AG20443 (cell line): ENCODE measurements at places on chromosomes 2 and 18.

DNA sequence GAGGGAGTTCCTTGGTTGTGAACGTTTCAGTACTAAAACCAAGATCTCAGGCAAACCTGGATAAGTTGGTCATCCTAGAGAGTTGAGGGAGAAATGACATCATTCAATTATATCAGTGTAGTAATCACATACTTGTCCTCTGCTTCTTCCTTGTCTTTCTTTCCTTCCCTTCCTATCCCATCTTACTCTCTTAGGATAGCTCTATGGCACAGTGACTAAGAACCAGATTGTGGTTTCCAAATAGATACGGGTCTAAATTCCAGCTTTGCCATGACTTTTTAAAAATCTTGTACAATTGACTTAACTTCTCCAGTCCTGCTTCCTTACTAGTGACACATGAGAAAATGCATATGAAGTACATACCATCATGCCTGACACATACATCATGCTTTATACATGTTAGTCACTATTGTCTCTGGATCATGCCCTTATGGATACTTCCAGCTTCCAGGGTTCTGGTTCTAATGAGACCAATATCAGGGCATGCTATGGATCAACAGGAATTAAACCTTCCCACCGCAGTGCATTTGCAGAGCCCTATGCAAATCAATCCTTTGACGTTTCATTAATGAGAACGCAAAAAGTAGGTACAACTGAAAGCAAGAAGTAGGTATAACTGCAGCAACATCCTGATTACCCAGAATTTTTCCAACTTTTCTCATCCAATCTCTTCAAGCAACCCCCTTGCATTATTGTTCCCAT is 168.0 kb upstream of the KLF7 start:
- DNase-seq: no peak

DNA sequence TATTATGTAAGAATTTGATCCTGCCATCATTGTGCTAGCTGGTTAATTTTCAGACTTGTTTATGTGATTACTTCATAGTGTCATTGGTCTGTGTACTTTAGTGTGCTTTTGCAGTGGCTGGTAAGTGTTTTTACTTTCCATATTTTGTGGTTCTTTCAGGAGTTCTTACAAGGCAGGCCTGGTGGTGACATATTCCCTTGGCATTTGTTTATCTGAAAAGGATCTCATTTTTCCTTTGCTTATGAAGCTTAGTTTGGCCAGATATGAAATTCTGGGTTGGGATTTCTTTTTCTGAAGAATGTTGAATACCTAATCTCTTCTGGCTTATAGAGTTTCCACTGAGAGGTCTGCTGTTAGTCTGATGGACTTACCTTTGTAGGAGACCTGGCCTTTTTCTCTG is 72.8 kb upstream of the MC4R start:
- DNase-seq: no peak

DNA sequence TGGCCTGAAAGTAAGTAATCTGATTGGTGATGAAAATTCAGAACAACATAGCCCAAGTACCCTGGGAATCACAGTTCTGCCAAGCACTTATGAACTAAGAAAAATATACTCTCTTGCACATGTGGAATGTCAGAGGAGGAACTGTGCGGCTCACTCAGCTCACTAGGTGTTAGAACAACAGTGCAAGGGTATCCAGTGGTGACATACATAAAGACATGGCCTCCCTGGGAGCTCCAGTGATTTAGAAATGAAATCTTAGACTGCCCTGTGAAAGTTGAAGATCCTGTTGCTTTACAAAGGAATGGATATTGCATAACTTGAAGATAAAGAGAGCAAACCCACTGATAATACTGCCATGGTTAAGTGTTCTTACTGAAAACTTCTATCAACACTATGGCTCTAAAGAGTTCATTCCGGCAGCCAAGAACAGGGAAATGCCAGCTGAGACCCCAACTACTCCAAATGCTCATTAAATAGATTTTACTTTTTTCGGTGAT is 246.2 kb downstream of the ARHGAP15 start:
- DNase-seq: no peak

- peak; percentile 34 for DNase-seq
These were observed 29.0 kb downstream of the GRHL1 start for GRCh38 chr2:9980520-9980919.

GRCh38 chr2:168494190-168494711 is 38.2 kb downstream of the CERS6 start:
- no peak for DNase-seq

- no peak for DNase-seq
These were observed 5.4 kb upstream of the RNASEH1 start for GRCh38 chr2:3563521-3563976.

DNA sequence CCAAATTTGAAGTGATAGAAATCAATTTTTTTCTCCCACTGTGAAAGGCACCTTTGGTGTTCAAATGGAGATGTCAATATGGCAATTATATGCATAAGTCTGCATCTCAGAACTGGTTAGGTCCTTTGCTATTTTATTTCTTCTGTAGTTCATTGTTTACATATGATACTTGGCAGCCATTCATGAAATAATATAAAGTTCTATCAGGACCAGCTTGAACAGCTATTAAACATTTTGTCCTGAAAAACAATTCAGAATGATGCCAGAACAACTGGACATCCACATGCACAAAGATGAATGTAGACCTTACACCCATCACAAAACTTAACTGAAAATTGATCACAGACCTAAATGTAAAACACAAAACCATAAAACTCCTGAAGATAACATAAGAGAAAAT is 41.8 kb upstream of the ARHGAP28 start:
- DNase-seq: no peak

GRCh38 chr2:168157070-168157469 is 90.3 kb downstream of the STK39 start:
- no peak for DNase-seq

- DNase-seq: no peak
These were observed 146.3 kb downstream of the TMX3 start for GRCh38 chr18:68568364-68569155.

DNA sequence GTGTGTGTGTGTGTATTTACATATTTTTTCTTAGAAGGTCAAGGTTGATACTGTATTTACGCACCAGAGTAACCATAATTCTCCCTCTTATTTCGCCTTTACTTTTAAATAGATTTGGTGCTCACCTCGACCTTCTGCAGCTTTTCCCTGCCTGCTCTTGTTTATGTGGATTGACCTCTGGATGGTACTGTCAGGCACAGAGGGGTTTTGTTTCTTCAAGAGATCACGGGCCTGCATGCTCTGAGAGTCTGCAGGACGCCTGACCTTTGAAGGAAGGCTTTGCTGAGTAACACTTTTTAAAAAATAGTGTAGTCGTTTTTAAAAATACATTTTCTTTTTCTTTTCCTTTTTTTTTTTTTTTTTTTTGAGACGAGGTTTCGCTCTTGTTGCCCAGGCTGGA is 18.1 kb upstream of the EFHD1 start:
- DNase-seq: no peak

DNA sequence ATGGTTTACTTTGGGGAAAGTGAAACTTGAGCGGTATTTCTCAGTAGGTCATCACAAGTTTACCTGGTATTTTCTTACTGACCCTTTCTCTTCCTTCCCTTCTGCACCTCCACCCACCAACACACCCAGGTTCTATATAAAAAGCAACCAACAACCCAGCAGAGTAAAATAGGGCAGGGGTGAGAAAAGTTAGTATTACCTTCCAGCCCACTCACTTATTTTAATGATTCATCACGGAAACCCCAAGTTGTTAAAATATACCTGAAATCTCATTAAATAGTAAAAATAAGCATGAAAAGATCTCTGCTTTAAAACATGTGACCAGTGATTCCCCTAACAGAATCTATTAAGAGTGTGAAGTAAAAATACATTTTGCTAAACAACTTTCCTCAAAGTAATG is 306.1 kb downstream of the ZEB2 start:
- no peak for DNase-seq

- DNase-seq: no peak
These were observed 946.6 kb downstream of the SLC4A3 start for GRCh38 chr2:220574038-220574437.

DNA sequence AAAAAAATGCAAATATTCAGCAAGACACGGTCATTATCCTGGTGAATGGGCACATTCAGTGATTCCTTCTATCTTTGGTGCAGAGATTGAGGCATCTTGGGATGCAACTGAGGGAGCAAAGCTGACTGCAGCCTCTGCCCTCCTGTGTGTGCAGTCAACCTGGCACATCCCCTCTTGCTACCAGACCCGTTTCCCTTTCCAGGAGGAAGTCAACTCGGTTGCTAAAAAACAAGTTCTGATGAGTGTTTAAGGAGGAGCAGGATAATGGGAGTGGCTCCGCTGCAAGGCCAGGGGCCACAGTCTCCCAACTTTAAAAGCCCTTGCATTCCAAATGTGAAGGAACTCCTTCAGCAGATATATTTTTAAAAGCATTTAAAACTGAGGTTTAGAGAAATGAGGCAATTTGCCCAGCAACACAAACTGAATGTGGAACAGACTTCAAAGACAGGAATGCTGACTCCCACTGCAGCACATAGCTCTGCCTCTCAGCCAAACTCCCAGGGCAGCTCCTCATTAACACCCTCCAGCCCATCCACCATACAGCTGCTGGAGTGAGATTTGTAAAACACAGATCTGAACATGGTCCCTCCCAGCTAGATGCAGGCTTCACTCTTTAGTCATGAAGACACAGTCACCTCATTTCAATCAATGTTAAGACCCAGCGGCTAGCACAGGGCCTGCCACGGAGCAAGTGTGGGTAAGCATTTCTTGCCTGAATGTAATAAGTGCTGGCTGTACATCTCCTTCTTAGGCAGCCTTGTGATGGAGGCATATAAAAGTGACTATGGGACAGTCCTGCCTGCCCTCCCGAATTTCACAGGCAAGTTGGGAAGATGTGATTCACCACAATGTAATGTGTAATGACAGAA is 54.3 kb downstream of the VSNL1 start:
- DNase-seq: peak; percentile 48

GRCh38 chr2:147082850-147083522 is 761.8 kb upstream of the ACVR2A start:
- DNase-seq: peak; percentile 70

DNA sequence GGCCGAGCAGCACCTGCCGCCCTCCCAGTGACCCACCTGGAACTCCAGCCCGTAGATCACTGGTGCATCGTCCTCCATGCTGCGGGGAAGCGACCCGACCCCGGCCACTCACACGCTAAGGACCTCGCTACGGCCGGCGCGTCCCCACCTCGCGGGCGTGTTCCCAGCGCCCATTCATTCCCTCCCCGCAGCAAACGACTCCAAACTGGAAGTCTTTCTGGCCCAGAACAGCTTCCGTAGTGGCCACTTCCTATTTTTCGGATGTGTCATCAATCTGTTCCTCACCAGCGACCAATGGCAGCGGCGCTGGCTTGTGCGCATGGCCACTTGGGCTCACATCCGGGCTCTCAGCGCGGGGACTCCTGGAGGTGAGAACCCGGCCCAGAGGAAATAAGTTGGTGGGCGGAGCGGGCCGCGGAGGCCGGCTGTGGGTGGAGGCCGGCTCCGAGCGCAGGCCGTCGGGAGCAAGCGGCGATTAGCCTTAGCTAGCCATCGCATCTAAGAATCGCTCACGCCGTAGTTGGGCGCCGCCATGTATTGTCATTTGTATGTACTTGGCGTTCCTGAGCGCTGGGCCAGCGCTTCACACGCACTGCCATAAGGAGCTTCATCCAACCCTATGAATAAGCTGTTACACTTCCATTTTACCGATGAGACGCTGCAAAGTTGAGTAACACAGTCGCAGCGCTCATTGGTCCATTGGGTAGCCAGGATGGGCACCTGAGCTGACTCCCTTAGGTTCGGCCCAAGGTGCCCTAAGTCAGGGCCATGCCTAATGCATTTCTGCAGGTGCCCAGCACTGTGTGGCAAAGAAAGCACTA is at the start of gene EIPR1:
EIPR1 (minus strand) TSS at position 207 of the 821 bp plus-strand sequence; CDS start at position 78, 129 bp downstream.
- peak; percentile 98 for DNase-seq

DNA sequence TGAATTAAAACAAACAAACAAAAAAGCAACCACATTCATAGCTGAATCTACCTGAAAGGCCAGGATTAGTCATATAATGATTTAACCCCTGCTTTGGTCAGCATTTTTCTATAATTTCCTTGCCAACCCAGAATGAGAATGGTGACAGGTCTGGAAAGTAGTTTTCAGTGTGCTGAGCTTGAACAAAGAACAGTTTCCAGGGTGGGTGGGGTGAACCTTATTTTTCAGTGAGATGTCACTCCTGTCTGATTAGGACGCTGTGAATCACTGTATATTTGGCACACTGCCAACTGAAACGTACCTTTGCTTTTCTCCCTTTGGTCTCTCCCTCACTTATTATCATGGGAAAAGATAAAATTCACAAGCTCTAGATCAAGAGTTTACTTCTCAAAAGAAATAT is 35.0 kb upstream of the DSC1 start:
- no peak for DNase-seq

GRCh38 chr2:156586621-156587020 is 150.4 kb downstream of the GPD2 start:
- DNase-seq: no peak

DNA sequence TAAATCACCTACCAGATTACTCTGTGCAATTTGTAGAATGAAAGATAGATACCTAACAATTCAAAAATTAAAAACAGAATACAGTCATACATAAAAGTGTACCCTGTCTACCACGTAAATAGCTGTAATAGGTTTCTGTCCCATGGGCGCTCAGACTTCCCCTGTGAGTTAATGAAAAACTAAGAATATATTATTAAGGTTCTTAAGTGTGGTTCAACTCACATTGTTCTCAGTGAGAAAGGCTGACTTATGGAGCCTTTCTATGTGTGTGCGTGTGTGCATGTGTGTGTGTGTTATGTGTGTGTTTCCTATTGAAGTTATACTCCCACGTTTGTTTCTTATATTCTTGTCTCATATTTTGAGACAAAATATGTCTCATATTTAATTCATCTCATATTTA is 114.6 kb upstream of the CD302 start:
- no peak for DNase-seq

DNA sequence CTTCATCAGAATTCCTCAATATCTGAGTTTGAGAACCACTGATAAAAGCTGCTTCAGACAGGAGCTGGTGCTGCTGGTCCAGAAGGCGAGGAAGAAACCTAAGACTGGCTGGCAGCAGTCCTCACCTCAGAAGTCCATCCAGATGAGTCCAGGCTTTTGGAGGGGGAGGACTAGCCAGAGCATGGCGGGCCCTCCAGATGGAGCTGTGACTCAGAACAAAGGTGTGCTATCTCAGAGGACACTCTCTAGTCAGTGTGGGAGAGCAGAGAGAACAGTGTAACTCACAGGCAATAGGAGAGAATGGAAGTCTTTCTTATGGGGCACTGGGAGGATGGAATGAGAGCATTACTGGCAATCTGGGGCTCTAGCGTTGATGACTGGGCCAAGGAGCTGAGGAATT is 191.4 kb downstream of the NYAP2 start:
- no peak for DNase-seq

DNA sequence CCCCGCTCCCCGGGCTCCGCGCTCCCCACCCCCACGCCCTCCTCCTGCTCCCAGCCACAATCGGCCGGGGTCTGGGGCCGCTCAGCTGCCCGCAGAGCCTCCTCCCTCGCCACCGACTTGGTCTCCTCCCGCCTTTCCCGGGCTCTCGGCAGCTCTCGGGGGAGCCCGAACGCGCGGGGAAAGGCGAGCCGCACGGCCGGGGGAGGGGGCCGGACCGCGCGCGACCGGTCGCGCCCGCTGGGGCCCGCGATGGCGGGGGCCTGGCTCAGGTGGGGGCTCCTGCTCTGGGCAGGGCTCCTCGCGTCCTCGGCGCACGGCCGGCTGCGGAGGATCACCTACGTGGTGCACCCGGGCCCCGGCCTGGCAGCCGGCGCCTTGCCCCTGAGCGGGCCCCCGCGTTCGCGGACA is 327 bp downstream of the LTBP1 start:
- peak; percentile 49 for DNase-seq
